HT-29 (cell line): ENCODE measurements at places on chromosomes 16 and 17. TPM values are rescaled to one million over a fixed set of nuclear protein-coding genes. Genes with fewer than 3 reads are reported as not detected.

PIRT gene
- total RNA-seq, result not detected in 2 replicates

AANAT gene
- total RNA-seq, result not detected in 2 replicates

NUPR1 gene
- 0.34 and 0.56 TPM in 2 replicates for total RNA-seq

MMP25 gene
- total RNA-seq, result 0.05 TPM in 1 of 2 replicates, not detected in the other

GCSH gene
- total RNA-seq, result 30.8 and 35.2 TPM in 2 replicates

MIF4GD gene
- total RNA-seq, result 22.8 and 28.8 TPM in 2 replicates

TBC1D3E gene
- not detected in 2 replicates for total RNA-seq

PYDC1 gene
- total RNA-seq, result not detected in 2 replicates

TBL3 gene
- 134 and 140 TPM in 2 replicates for total RNA-seq

PDILT gene
- total RNA-seq, result not detected in 2 replicates

MYOCD gene
- total RNA-seq, result not detected in 2 replicates

EFCAB5 gene
- 0.51 TPM in 1 of 2 replicates, not detected in the other for total RNA-seq

MYH1 gene
- not detected in 2 replicates for total RNA-seq

DNA sequence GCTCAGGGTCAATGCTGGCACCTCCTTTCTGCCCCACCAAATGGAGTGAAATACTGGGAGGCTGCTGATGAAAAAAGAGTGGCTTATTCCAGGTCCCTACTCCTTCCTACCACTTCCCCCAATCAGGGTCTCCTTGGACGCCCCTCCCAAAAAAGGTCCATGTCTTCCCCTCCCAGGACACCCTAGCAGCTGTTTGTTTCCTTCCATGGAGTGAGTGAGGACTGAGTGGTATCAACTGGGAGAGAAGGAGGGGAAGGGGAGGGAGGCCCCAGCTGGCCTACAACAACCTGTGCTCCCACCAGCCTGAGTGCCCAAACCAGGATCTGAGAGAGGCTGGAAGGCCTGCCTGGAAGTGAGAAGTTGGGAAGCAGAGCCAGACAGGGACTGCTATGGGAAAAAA is 28.7 kb upstream of the NGFR start:
- no peak for DNase-seq

DNA sequence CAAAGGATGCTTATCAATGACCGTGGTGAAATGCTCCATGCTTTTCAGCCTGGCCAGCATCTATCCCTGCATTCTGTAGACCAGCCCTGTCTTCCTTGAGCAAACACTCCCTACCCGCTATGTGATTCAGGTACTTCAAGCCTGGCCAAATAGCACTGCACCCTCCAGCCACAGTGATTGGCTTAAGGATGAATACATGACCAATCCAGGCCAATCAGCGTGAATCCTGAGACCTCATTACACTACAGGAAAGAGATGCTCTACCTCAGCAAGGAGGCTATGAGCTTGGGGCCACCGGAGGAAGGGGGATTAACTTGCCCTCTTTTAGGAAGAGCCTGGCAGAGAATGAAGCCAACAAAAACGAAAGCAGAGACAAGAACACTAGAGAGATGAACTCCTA is 162.5 kb downstream of the ZNF423 start:
- no peak for DNase-seq

- DNase-seq, result no peak
Observed at GRCh38 chr17:37643869-37644268, 623 bp upstream of the DDX52 start.

GRCh38 chr17:68334393-68334792 is 43.1 kb downstream of the ARSG start:
- DNase-seq, result no peak

- DNase-seq, result no peak
Observed at GRCh38 chr16:77986011-77986740, 36.2 kb upstream of the CLEC3A start.

GRCh38 chr16:77277141-77277540 is 77.9 kb downstream of the SYCE1L start:
- DNase-seq, result no peak

- no peak for DNase-seq
Observed at GRCh38 chr17:2222901-2223616, 80.5 kb downstream of the SMG6 start.

GRCh38 chr16:23755484-23755809 is 621 bp downstream of the CHP2 start:
- no peak for DNase-seq

DNA sequence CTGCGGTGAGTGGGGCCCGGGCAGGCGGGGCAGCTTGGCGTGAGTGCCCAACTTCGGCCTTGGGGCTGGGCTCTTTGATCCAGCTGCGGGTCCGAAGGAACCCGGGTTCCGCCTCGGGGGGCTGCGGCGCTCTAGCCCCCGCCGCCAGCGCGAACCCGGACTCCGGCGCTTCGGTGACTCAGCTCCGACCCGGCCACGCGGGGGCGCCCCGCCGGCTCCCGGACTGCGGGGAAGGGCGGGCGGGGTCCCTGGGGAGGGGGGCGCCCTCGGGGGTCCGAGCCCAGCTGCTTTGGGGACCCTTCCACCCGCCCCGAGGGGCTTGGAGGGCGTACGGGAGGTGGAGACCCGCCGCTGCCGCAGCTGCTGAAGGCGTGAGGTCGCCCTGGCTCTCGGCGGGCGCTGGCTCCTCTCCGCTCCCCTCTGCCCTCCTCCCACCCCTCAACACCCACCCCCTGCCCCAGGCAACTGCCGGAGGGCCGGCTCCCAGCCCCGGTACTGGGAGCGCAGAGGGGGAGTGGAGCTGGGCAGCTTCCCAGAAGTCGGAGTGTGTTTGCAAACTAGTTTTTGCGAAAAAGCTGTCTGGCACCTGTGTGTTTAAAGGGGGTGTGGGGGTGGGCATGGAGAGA is 516 bp downstream of the CPNE2 start:
- DNase-seq, result peak; percentile 23

- peak; percentile 88 for DNase-seq
Observed at GRCh38 chr16:81632392-81633146, 146.5 kb upstream of the PLCG2 start.

DNA sequence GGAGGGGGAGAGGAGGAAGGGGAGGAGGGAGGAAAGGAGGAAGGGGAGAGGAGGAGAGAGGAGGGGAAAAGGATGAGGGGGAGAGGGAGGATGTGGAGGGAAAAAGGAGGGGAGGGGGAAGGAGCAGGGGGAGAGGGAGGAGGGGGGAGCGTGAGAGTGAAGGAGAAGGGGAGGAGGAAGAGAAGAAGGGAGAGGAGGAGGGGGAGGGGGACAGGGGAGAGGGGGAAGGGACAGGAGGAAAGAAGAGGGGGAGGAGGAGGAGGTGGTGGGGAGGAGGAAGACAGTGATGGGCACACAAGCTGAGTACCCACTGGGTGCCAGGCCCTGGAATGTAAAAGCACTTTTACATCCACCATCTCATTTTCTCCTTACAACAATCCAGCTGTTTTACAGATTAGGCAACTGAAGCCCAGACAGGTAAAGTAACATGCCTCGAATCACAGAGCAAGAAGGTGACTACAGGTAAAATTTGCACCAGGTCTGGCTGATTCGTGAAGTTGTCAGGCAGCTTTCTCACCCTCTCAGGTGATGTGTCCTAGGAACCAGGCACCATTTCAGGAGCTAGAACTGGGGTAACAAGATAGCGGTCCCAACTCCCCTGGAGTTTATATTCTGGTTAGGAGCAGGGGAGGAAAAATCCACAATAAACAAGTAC is 10.0 kb upstream of the LITAF start:
- DNase-seq, result no peak

DNA sequence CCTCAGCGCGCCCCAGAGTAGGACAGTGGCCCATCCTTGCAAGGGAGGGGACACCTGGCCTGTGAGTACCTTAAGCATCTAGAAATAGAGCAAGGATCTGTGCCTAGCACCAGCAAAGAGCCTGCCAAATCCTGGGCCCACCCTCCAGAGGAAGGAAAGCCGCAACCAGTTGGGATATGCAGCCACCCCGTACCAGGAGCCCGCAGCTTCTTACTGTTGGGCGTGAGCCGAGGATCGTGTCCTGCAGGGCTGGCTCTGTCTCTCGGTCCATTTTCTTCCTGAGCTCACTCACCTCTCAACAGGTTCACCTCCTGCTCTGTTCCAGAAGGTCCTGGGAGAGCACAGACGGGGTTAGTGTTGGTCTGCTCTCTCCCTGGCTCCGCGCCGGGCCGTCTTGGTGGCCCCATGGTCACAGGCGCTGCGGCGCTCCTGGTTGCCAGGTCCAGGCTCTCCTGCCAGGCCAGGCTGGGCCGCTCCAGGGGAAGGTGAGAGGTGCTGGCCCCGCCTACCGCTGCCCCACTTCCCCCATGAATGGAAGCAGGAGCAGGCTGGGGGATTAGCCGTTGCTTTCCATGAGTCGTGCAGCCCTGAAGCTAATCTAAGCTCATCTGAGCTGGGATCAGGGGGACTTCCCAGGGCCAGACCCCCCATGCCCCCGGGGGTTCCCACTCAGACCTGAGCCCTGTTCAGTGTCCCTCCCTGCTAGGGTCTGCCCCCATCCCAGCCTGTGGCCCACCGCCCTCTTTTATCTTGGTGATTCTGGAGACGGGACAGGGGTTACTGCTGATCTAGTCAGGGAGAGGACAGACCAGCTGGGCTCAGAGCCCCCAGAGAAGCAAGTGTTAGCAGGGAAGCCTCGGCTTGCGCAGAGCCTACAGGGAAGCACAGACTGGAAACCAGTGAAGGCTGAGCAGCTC is 12.7 kb downstream of the ENDOV start:
- DNase-seq, result no peak

DNA sequence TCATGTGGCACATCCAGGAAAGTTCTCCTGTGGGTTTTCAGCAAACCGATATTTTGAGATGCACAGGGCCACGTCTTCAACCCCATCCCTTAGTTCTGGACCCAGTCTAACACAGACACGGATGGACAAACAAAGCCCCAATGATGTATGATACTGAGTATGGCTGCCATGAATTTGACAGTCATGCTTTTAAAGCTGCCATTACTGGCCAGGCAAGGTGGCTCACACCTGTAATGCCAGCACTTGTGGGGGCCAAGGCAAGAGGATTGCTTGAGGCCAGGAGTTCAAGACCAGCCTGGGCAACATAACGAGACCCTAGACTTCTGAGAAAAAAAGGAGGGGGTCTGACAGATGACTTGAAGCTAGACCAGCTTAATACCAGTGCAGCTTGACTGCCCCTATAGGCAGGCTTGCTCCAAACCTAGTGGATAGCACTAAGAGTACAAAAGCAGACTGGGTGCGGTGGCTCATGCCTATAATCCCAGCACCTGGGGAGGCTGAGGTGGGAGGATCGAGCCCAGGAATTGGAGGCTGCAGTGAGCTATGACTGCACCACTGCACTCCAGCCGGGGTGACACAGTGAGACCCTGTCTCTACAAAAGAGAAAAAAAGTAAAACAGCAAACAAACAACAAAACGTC is 10.8 kb upstream of the ZNF629 start:
- no peak for DNase-seq

DNA sequence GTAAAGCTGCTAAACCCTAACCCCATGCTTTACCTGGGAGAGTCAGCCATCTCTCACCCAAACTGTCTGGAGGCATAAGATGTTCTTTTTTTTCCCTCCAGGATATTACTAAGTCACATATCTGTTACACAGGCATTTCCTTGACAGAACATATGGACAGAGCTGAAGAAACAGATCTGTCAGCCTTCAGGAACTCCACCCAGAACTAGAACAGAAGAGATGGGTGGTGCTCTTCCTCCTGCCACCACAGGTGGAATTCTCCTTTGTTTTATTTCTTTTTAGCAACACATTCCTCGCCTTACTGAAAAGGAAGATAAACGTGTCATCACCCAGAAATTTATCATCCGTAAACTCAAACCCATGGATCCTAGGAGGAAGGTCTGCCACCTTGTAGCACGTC is 8.8 kb downstream of the MYCBPAP start:
- DNase-seq, result no peak

GRCh38 chr17:83179811-83180210 is 100.4 kb downstream of the METRNL start:
- no peak for DNase-seq

GRCh38 chr17:68057531-68057952 is 22.0 kb downstream of the KPNA2 start:
- DNase-seq, result peak; percentile 58

DNA sequence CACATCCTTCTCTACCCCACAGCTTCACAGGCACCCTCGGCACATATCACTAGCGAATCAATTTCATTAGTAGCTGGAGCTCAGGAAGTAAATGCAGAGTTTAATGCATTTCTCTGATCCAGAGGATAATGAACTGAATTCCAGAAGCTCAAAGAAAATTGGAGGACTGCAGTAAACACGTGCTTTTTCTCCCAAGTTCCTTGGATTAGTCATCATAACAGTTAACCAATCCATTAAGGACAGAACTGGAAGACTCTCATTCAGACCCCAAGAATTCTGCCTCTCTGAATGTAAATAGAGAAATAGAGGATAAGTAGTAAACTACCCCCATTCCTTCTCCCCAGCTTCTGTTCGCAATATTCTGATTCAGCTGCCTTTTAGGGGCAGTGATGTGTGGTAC is 40.7 kb downstream of the DUSP14 start:
- no peak for DNase-seq

DNA sequence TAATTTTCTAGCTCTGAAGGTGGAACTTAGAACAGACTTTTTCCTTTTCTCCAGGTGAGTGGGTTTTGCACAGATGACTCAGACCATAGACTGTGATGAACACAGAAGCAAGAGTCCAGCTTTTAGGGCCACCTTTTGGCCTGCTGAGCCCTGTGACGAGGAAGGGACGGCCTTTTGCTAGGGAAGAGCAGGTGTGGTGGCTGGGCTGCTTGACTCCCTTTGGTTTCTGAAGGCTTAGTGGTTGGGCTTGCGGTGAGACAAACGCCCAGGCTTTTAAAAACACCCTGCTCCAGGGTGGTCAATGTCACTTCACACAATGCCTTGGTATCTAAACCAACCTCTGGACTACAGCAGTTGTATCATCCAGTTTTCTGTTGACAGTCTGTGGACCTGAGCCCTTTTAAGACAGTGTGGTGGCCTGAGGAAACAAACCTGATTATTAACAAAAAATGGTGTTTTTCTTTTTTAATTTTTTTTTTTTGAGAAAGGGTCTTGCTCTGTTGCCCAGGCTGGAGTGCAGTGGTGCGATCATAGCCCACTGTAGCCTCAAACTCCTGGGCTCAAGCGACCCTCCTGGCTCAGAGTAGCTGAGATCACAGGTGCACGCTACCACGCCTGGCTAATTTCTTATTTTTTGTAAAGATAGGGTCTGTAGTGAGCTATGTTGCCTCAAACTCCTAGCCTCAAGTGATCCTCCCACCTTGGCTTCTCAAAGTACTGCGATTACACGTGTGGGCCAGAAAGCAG is 134.0 kb downstream of the SNX29 start:
- no peak for DNase-seq

DNA sequence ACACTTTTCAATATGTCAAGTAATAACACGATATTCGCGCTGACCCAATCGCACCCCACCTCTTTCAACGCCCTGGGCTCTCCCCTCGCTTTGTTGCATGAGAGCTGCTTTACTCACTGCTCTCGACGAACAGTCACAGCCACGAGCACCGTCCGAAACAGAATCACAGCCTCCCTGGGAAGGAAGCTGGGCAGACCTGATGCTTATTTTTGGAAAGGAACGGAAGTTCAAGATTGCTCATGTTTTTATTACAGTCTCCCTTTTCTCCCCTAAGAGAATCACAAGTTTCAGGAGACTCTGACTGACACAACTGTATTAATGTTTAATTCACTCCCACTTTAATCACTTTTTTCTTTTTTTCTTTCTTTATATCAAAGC is 67.8 kb downstream of the ANKRD11 start:
- no peak for DNase-seq

GRCh38 chr17:74433421-74434121 is 1.7 kb downstream of the GPRC5C start:
- no peak for DNase-seq
